OCI-M1 (cell line): ENCODE measurements at places on chromosomes 13 and 19.

DNA sequence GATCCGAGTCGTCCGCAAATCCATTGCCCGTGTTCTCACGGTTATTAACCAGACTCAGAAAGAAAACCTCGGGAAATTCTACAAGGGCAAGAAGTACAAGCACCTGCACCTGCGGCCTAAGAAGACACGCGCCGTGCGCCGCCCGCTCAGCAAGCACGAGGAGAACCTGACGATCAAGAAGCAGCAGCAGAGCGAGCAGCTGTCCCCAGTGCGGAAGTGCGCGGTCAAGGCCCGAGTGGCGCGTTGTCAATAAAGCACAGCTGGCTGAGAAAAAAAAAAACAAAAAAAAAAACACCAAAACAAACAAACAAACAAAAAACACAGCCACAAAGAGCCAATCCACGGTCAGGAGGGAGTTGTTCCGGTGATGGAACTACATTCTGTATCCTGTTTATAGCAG lies 4.7 kb upstream of the GNA15 start:
- DNase-seq = no peak

- no peak for DNase-seq
Observed at GRCh38 chr19:23095418-23095817, 21.4 kb upstream of the ZNF730 start.

DNA sequence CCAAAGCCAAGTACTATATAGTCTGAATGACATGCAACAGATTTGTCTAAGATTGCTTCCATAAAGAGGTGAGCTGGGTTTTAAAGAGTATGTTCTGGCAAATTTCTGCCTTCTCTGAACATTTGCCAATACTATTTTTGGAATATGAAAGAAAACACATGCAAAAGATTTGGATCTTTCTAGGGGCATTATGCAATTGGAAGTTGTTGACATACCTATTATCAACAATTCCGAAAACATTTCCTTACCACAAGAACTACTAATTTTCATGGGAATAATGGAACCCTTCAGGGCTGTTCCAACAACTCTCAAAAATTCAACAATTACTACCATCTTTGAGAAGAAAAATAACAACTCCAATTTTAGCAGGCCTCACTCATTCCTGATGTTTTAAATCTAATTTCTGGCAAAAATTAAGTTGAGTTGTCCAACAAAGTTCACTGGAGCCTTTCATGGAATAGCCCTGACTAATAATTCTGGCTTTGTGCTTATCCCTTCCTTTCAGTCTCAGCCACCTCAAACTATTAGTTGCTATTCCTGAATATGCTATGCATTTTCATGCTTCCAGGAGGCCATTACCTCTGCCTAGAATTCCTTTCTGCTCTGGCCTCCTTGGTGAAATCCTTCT lies 250.0 kb downstream of the RGCC start:
- DNase-seq = no peak

DNA sequence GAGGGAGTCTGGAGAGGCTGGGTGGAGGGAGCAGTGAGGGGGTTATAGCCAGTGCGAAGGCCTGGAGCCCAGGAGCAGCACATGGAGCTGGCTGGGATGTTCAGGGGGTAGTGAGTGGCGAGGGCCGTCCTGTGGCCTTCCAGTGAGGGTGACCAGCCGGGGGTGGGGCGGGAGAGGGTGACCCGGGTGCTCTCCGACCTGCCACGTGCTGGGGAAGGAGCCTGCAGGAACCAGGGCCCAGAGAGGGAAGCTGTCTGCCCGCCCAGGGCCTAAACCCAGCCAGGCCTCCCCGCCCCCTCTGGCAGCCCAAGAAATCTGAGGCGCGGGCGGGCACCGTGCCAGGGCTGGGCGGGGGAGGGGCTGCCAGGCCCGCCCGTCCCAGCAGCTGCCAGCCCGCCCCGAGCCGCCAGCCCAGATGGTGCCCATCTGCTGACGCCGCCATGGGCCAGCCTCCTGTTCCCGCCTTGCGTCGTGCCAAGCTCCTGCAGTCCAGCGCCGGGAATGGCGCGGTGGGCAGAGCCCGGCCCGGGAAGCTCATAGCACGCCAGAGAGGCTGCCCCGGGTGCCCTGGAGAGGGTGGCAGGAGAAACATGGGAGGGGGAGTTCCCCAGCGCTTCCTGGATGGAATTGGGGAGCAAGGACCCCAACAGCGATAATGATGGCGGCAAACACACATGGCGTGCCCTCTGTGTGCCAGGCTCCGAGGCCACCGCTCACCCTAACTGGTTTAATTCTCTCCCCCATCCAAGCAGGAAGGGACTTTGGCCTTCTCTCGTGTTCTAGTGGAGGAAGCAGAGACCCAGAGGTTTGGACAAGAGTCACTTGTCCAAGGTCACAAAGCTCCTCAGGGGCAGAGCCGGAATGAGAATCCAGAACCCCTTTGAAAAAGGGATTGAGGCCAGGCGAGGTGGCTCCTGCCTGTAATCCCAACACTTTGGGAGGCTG lies 21.5 kb downstream of the NFIC start:
- DNase-seq = no peak

GRCh38 chr13:81770868-81771505 lies 1430.1 kb upstream of the SPRY2 start:
- no peak for DNase-seq

DNA sequence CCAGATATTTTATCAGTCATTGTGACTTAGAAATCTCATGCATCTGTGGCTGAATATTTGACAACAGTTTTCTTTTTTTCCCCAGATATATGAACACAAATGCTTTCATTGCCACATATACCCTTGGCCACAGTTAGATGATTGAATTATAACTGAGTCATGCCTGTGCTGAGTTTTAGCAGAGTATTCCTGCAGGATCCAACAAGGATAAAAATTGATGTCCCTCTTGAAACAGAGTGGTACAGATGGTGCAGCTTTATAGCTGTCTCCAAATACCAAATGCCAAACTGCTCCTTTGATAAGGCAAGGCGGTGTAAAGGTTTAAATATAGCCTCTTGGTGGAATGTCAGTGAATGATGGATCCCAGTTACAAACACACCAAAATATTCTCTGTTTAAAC lies 428.5 kb downstream of the GPC6 start:
- no peak for DNase-seq

DNA sequence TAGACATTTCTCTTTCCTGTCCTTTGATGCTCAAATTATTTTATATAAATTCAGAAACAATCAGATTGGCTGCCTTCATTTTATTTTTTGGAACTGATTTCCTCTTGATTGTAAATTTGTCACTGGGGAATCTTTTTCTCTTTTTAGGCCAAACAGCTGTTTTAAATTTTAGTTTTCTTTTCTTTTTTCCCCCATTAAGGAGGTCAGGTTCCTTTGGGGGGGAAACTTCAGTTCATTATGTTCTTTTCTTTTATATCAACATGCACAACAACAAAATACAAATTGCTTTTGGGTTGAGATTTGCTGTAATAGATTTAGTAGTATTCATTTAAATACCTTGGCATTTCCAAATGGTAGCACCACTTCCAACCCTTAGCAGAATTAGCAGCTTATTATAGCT lies 264.8 kb upstream of the SPRY2 start:
- DNase-seq = no peak

GRCh38 chr13:29849731-29850212 lies 645 bp downstream of the UBL3 start:
- peak; percentile 23 for DNase-seq

DNA sequence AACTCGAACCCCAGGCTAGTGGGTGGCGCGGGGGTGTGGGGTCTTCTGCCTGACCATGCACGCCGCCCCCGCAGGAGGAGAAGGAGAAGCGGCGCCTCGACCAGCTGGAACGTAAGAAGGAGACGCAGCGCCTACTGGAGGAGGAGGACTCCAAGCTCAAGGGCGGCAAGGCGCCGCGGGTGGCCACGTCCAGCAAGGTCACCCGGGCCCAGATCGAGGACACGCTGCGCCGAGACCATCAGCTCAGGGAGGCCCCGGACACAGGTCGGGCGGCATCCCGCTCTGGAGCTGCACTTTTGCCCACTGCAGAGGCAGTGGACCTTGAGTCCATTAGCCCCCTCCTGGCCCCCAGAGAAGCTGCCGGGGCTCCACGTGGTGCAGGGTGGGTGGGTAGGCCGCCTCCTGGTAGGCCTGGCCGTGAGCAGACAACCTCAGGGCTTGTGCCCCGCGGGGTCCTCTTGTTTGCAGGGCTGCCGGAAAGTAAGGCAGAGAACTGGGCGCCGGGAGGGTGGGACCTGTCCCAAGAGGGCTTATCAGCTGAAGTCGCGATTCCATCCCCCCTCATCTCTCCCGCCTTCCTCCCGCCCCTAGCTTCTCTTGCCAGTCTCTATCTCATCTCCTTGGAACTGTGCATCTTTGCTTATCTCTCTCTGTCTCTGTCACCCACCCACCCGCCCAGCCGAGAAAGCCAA lies 9.9 kb downstream of the CCDC124 start:
- DNase-seq = no peak

DNA sequence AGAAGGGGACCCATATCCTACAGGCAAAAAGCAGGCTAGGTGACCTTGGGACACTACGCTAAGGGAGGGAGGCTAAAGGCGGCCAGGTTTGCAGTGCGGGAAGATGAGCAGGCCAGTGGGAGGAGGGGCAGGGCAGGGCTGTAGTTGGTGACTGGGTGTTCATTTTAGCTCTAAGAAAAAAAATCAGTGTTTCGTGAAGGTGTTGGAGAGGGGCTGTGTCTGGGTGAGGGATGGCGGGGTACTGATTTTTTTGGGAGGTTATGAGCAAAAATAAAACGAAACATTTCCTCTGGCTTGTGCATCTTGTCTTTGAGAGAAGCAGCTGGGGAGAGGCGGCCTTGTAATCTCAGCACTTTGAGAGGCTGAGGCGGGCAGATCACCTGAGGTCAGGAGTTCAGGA lies 4.3 kb upstream of the NUP62 start:
- DNase-seq = no peak

- no peak for DNase-seq
Observed at GRCh38 chr13:43339805-43340550, 316.6 kb downstream of the DNAJC15 start.

GRCh38 chr13:98293570-98294142 lies 116.6 kb upstream of the RNF113B start:
- DNase-seq = no peak

DNA sequence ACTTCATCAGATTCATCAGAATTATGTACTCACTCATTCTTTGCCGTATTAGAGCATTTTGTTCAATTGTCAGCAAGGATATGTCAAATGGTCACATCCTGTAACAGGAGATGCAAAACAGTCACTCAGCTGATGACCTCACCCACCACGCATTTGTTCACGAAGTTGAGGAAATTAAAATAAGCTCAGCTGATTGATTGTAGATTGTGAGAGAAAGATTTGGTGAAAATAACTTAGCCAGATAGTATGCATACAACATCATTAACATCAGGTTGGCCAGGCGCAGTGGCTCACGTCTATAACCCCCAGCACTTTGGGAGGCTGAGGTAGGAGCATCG lies 22.6 kb upstream of the CDC16 start:
- no peak for DNase-seq

DNA sequence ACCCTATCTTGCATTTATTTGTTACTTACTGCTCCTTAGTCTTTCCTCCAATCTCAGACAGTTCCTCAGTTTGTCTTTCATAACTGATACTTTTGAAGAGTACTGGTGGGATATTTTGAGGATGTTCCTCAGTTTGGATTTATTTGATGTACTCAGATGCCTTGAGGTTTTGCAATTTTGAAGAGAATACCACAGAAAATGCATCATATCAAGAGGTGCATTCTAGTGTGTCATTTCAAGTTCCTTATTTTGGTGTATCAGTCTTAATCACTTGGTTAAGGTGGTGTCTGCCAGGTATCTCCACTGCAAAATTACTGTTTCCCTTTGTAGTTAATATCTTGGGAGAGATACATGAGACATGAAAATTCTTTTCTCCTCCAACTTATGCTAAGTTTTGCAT lies 75.1 kb downstream of the URI1 start:
- no peak for DNase-seq

- DNase-seq = peak; percentile 67
Observed at GRCh38 chr19:11814700-11815035, 595 bp downstream of the ZNF440 start.

GRCh38 chr19:49212016-49212701 lies 54.6 kb downstream of the TRPM4 start:
- peak; percentile 51 for DNase-seq

DNA sequence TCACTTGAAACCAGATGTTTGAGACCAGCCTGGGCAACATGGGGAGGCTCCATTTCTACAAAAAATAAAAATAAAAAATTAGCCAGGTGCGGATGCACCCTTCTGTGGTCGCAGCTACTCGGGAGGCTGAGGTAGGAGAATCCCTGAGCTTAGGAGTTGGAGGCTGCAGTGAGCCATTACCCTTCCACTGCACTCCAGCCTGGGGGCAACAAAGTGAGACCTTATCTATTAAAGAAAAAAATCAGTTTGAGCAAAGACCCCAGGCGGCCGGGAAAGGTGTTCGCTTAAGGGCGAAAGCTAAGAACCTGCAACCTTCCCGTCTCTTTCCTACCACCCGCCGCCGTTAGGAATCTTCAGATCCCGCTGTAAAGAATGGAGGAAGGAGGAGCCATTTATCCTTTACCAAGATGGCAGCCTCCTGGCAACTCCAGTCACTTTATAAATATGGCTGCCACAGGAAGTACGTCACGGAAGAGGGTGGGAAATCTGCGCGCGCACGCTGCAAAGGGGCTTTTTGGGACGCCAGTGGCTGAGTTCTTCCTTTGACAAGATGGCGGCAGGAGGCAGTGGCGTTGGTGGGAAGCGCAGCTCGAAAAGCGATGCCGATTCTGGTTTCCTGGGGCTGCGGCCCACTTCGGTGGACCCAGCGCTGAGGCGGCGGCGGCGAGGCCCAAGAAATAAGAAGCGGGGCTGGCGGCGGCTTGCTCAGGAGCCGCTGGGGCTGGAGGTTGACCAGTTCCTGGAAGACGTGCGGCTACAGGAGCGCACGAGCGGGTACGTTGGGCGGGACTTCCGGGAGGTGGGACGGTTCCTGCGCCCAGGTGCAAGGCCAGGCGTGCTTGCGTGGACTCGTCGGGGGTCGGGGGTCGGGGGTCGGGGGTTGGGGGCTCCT lies at the start of gene NOP53:
Gene NOP53, plus strand, starts transcription at position 537 of the 892 bp plus-strand sequence. Its CDS starts 14 bp downstream, at position 551.
- DNase-seq = peak; percentile 98

DNA sequence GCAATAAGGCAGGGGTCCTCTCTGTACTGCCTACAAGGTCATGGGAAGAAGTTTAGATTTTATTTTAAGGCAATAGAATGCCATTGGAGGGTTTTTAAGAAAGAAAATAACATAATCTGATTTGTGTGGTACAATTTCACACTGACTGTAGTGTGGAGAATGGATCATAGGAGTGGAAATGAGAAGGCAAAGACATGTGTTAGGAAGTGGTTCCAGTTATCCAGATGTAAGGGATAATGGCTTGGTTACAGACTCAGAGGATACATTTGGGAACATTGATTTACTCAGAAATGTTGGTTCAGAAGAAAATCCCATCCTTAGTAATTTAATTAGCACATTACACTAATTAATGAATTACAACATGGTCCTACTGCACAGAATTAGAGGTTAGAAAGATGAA lies 788.2 kb downstream of the SLITRK5 start:
- DNase-seq = no peak

GRCh38 chr19:50628146-50628545 lies 11.5 kb downstream of the SYT3 start:
- no peak for DNase-seq

GRCh38 chr13:37491661-37492060 lies 106.9 kb downstream of the POSTN start:
- DNase-seq = no peak
